ENCODE measurements at places on chromosomes 2 and 18.

DNA sequence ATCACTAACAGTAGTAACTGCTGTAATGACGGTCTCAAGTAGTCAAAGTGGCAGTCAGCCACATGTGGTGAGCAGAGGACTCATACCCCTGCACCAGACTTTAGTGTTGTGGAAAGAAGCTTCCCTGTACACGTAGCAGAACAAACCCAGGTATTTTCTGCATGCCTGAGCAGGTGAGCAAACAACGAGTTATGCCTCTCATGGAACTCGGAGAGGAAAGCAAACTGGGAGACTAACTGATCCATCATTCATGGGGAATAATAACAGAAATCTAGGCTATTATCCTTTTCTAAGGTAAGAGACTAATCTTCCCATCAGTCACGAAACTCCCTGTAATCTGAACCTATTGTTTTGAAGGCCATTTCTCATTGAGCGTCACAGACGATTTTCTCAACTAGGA lies 1495.2 kb upstream of the NXPH2 start:
- no peak for DNase-seq

GRCh38 chr2:228532233-228532632 lies 350.7 kb upstream of the SPHKAP start:
- DNase-seq: no peak

DNA sequence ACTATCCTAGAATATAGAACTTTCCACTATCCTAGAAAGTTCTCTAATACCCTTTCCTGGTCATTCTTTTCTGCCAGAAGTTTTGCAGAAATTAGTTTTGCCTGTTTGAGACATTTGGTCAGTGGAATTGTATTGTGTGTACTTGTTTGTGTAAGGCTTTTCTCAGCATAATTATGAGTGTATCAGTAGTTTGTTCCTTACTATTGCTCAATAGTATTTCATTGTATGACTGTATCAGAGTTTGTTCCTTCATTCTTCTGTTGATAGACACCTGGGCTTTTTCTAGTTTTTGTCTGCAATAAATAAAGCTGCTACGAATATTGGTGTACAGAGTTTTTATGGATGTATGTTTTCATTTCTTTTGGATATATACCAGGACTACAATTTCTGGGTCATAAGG lies 27.2 kb downstream of the CCDC138 start:
- no peak for DNase-seq

GRCh38 chr2:105361102-105361889 lies 24.0 kb downstream of the C2orf49 start:
- DNase-seq: no peak

DNA sequence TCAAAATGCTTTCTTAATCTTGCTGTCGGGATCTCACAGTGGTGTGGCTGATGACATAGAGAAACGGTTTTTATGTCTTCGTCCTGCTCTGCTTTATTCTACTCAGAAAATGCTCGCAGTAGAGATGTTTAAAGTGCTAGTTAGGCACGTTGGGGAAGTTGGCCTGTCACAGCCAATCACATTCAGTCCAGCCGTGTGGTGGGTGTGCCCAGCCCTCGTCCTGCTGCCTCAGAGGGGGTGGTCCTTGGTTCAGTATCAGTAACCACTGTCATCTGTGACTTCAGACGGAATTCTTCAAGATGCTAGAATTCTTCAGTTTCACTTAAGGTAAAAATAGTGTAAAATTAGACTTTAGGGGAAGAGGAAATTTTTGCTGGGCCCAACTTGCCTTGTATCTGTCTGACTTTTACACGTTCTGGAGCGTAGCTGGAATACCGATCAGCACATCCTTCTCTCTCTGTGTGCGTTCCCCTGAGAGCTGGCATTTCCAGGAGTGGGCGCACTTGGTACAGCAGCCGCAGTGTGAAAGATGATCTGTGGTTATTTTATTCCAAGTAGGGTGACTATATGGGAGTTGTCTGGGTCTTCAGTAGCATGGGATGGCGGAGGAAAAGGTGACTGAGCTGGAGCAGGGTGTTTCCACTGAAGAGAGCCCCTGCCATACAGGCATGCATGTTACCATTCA lies 18.5 kb downstream of the TRAF3IP1 start:
- no peak for DNase-seq

- DNase-seq: no peak
These were observed 213.5 kb upstream of the ACVR2A start for GRCh38 chr2:147631294-147631693.

DNA sequence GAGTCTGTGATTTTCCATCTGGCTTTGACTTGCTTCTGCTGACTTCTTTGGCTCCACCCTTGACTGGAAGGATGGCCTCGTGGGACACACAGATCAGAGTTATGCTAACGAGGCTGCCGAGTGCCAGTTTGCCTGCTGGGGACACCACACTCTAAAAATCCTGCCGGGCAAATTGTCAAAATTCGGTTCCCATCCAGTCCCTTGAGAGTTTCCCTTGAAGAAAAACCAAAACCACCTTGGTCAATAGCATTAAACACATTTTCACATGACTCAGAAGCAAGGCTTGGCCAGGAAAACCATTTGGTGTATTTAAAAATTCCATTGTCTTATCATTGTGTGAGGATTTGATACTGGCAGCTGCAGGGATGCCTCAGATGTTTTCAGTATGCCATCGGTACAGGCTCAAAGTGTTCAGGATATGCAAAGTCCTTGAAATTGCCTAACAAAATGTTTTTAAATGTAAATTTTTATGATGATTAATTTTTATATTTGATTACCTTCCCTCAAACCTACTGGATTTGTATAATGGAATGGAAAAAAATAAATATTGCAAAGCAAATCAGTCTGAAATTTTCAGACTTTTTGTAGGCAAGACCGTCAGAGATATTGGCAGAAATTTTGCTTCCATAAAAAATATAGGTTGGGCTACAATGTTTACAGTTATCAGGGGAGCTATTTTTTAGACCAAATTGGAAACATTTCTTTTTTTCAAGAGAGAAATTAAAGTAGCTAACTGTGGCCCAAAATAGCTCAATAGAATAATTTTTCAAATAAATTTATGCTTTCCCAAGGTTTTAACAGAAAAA lies 41.6 kb downstream of the KCNE4 start:
- no peak for DNase-seq

DNA sequence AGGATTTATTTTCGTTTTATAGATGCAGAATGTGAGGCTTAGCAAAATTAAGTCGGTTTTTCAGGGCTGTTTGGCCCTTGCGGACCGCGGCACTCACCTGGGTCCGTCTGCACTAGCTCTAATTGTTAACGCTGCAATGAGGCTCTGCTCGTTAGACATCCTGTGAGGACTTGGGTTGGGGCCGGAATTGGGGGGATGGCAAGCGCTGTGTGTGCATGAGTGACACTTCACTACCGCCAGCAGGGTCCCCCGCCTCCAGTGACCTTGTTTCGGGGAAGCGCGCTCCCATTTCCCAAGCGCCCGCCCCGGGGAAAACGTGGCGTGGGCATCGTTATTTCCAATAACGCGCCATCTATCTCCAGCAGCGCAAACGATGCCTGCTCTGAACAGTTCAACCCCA lies 54.2 kb downstream of the KCNG2 start:
- DNase-seq: no peak

DNA sequence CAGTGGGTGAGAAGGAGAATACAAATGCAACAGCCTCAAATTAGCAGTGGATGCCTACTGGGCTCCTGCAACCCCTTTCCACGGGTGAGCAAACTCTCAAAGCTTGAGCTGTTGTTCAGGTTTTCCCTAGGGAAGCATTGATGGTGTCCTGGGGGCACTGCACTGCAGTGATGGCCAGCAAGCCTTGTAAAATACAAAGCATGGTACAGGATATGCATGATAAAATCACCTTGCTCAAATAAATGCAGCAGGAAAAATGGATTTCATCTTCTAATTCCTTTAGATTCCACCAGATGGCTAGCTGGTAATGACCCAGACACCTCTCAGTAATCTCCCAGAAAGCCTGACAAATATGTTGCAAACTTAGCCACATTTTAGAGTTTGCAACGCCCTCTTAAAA lies 698.2 kb downstream of the TRIB2 start:
- no peak for DNase-seq

- DNase-seq: no peak
These were observed 294.1 kb downstream of the ALK start for GRCh38 chr2:29627279-29627711.

GRCh38 chr2:220393711-220394110 lies 766.3 kb downstream of the SLC4A3 start:
- no peak for DNase-seq

- DNase-seq: no peak
These were observed 149.7 kb downstream of the GULP1 start for GRCh38 chr2:188441288-188441947.

DNA sequence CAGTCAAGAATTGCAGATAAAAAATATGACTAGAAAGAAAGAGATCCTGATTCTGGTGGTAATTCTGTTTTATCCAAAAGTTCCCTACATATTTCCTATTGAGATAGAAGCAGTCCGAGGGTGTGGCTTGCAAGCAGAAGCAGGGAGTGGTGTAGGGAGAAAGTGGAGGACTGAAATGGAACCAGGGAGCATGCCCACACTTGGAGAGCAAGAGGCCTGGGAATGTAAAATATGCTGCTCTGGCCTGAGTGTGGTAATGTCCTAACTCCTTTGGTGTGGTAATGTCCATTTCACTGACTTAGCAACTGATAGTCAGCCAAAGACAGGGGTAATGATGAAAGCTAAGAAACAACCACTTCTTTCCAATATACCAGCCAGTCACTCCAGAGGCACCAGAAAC lies 30.1 kb upstream of the FMNL2 start:
- no peak for DNase-seq

GRCh38 chr2:33304032-33304864 lies 172.2 kb upstream of the RASGRP3 start:
- no peak for DNase-seq

DNA sequence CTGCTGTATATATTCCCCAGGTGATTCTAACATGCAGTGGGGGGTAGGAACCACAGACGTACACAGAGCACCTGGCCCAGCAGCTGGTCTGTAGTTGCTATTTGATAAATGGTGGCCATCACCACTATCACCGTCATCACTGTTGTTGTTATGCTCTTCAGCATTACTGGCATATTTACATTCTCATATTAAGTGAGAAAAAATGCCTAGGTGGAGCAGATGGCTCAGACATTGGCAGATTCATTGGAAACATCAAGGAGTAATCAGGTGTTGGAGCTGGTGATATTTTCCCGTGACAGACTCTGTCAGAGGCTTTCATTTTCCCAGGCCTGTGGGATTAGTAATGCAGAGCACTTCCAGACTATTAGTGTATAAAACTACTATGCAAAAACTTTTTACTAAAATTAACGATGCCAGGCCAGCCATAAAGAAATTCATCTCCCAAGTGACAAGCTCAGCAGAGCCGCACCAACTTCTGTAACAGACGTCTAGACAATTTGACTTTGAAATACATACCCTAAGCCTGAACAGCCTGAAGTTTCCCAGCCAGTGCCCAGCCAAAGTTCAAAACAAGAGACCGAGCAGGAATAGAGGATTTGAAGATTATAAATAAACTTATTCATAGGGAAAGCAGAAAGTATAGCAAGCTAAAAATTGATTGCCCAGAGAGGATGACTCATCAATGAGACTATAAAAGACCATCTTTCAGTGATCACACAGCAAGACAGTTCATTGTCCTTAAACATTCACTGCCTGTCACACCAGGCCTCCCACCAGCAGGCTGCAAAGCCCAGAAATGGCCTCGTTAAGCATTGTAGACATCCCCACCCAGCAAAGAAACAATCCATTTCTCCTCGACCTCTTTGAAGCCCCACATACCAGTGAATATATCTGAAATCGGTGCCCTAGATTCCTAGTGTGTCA lies 247.4 kb upstream of the CHAC2 start:
- DNase-seq: no peak

DNA sequence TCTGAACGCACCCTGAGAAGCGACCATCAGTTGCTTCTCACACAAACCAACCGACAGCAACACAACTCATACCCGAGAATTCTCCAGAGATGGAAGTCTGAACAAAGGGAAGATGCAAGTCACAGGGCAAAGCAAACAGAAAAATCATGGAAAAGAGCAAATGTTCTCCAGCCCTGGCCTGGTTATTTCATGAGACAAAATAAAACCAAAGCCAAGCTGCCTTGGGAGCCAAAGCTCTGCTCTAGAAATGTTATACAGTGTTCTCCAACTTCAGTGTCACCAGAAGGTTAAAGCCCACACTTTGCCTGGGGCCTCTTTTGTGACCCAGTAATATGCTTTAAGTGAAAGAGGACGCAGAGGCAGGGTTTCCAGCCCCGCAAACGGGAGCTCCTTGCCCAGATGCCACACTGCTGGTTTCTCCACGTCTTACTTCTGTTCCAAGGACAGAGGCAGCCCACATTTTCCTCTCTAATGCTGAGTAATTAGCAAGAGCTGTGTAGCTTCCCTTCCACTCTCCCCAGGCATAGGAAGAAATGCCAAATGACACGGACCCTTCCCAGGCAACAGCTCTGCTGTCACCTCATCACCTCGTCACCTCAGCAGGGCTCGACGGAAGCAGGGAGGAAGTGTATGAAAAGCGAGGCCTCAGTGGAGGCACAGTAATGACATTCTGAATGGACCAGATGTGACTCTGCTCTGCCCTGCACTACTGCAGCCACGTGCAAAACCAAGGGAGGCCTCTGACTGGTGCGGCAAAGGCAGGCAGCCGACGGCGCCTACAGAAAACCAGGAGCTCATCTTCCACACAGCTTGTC lies 64.7 kb downstream of the FBXO15 start:
- no peak for DNase-seq

- no peak for DNase-seq
These were observed 205.9 kb downstream of the MYO1B start for GRCh38 chr2:191451116-191451515.

GRCh38 chr2:205188239-205189138 lies 493.8 kb upstream of the NRP2 start:
- no peak for DNase-seq
